ENCODE measurements at places on chromosomes 7 and 10. TPM values are rescaled to one million over a fixed set of nuclear protein-coding genes. Genes with fewer than 3 reads are reported as not detected.

The SFMBT2 gene
- total RNA-seq = 8.5 TPM

The IL6 gene
- 151 TPM for total RNA-seq

The HHEX gene
- 10.9 TPM for total RNA-seq

The SDK1 gene
- total RNA-seq = 29.2 TPM

The NKX1-2 gene
- not detected for total RNA-seq

The ZNF467 gene
- total RNA-seq = 7.4 TPM

The CCNY gene
- 84.6 TPM for total RNA-seq

The PHKG1 gene
- 6.0 TPM for total RNA-seq

The SPDYE6 gene
- not detected for total RNA-seq

The SYNPO2L gene
- total RNA-seq = not detected

The SOSTDC1 gene
- total RNA-seq = 0.63 TPM

The CTAGE6 gene
- 0.68 TPM for total RNA-seq

The CALHM1 gene
- not detected for total RNA-seq

The PDE6C gene
- not detected for total RNA-seq

All from thoracic aorta (tissue), 2 donors.